CD4-positive, alpha-beta T cell treated with Interleukin-2 at 100 ng/mL for 4 hours (primary cell): ENCODE measurements at places on chromosomes 1 and 21.

GRCh38 chr1:101025657-101026429 lies at the start of gene DPH5:
DPH5 (minus strand) TSS chr1:101025784; CDS start chr1:101025443, 341 bp downstream.
- DNase-seq, result peak; percentile 90

GRCh38 chr1:20887246-20887645 lies 100.1 kb upstream of the HP1BP3 start:
- no peak for DNase-seq

- no peak for DNase-seq
Measured at GRCh38 chr1:221845650-221846371, 103.9 kb upstream of the DUSP10 start.

GRCh38 chr1:225866061-225866837 lies 15.9 kb downstream of the TMEM63A start:
- DNase-seq, result peak; percentile 79

GRCh38 chr1:76868154-76868882 lies 1.0 kb downstream of the ST6GALNAC5 start:
- no peak for DNase-seq

DNA sequence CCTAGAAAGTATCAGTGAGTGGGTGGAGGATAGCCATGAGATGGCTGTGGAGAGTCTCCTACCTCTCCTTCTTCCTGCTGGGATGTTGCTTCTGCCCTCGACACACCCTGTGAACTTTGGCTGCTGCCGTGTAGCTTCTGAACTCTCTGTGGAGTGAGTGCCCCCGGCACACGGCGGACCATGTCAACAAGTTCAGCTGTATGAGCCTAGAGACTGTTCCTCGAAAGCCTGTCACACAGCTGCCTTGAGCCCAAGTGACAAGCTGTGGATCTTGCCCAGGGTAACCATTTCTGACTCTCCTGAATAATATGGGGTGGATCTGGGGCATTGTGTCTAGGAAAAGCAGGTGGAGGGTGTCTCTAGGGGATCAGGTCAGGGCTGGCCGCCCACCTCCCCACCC lies 143.2 kb downstream of the NOS1AP start:
- no peak for DNase-seq

- DNase-seq, result no peak
Measured at GRCh38 chr1:20470194-20470593, 15.8 kb downstream of the CAMK2N1 start.

- no peak for DNase-seq
Measured at GRCh38 chr21:15676935-15677334, 52.8 kb upstream of the USP25 start.

- DNase-seq, result no peak
Measured at GRCh38 chr1:178530037-178530402, 17.1 kb downstream of the TEX35 start.

GRCh38 chr21:25708467-25709065 lies 26.1 kb downstream of the ATP5PF start:
- DNase-seq, result peak; percentile 71

DNA sequence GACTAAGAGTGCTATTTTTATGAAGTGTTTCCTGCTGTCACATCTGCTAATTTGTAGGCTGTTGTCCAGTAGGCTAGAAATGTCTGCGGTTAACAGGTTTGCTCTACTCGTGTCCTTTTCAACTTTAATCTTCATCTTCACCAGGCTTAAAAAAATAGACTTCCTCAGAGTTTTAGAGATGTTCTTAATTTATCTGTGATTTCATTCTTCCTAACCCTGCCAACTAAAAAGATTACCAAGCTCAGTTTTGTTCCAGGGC lies 66.8 kb downstream of the SASS6 start:
- no peak for DNase-seq

GRCh38 chr21:20617130-20617529 lies 381.1 kb upstream of the NCAM2 start:
- no peak for DNase-seq

GRCh38 chr21:39350094-39351005 lies 1.5 kb upstream of the HMGN1 start:
- DNase-seq, result no peak

DNA sequence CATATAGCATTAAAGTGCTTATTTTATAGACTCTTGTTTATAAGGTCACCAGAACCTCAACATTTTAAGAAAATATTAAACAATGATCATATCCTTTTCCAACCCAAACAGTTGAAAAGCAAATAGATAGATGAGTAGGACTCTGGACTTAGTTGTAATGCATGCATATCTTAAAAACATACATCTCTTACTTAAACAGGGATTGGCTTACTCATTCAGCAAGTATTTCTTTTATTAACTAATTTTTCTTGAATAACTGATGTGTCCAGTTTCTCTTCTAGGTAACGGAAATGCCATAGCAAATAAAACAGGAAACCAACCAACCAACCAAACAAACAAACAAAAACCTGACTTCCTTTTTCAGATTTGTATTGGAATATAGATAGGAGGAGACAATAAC lies 70.9 kb upstream of the NBPF4 start:
- no peak for DNase-seq

DNA sequence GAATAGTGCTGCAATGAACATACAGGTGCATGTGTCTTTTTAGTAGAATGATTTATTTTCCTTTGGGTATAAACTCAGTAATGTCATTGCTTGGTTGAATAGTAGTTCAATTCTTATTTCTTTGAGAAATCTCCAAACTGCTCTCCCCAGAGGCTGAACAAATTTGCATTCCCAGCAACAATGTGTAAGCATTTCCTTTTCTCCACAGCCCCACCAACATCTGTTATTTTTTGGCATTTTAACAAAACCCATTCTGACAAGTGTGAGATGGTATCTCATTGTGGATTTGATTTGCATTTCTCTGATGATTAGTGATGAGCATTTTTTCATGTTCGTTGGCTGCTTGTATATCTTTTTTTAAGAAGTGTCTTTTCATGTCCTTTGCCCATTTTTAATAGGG lies 21.9 kb upstream of the EEIG2 start:
- DNase-seq, result no peak

DNA sequence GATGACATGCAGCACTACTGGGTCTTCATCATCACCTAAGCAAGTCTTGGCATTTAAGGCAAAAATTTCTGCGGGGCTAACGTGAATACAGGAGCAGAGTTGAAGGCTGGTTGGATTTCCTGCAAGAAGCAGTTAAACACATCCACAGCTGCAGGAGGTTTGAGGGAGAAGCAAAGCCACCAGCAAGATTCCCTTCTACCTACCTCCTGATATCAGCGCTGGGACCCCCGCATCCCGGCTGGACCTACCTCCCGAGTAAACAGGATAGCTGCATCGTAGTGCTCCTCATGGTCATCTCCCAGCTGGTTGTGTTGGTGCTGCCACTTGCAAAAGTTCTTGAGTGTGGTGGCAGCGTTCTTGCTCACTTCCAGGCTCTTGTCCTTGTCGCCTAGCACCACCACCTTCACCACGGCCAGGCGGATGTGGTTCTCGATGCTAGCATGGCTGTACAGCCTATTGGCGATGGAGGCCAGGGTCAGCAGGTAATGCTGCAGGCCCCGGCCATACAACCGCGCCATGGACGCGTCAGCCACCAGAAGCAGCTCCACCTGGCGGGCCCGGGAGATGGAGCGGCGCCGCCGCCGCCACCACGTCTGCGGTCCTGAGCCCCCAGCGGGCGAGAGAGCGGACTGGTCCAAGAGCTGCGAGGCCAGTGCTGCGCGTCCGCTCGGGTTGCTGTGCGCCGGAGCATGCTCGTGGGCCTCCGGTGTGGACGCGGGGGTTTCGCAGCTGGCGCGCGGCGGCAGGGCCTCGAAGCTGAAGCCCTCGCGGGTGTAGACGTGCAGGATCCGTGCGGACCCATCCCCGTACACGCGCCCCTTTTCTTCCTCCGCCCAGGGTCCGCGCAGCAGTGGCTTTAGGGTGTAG lies 1.6 kb downstream of the ADAMTS5 start:
- no peak for DNase-seq

- no peak for DNase-seq
Measured at GRCh38 chr1:27372808-27373690, 1.6 kb downstream of the FCN3 start.

DNA sequence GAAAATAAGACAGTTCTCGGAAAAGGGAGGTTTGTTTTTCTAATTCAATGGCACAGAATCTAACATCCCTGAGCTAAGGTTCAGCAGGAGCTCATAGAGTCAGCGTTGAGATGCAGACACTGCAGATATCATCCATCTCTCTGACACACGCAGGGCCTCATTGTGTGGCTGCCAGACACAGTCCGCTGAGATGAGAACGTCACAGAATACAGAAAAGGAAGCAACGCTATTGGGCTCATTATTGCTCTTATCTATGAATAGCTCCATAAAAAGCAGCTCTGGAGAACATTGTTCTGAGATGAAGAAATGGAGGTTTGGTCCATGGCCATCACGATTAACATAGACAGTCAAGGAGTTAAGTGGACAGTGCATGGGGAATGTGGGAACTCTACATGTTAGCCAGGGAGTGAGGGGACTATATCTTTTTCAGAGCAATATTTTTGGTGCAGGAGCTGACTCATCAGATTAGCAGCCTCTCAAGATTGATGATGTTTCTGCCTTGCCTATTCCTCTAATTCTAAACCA lies 771.6 kb upstream of the CXADR start:
- DNase-seq, result no peak

GRCh38 chr21:45021428-45022347 lies 52.7 kb upstream of the ADARB1 start:
- DNase-seq, result no peak

DNA sequence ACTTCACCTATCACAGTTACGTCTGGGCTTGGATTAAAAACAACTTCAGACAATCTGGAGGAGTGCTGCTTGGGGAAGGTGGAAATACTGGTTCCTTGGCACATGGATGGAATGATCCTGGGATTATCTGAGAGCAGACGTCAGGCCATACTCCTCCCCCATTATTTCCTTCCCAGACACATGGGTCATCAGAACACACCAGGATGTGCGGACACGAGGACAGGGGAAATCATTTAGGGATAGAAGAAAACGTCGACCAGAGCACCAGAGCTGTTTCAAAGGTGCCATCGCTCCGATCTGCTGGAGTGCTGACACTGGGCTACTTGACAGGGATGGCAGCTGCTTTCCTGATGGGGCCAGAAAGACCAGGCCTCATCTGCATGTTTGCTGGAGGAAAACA lies 31.8 kb upstream of the ANGPTL7 start:
- DNase-seq, result no peak

- DNase-seq, result no peak
Measured at GRCh38 chr1:74053407-74053806, 144.6 kb downstream of the LRRIQ3 start.

- DNase-seq, result no peak
Measured at GRCh38 chr1:177088966-177089365, 75.5 kb downstream of the ASTN1 start.

DNA sequence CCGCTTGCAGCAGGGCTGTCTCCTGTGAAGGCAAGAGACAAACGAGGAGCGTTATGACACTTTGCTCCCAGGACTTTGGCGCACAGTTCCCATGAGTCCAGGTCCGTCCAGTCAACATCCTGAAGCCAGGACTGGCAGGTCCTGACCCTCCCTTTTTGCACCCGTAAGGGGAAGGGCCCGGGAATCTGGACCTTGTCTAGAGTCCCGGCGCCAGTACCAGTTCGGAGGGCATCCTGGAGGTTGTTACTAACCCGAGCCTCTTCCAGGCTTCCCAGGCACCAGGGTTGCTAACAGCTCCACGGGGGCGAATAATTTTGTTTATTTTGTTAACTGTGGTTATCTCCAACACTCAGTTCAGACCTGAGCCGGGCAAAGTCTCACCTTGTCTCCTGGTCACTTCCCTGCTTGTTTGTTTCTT lies 682 bp upstream of the RWDD3 start:
- DNase-seq, result peak; percentile 4

DNA sequence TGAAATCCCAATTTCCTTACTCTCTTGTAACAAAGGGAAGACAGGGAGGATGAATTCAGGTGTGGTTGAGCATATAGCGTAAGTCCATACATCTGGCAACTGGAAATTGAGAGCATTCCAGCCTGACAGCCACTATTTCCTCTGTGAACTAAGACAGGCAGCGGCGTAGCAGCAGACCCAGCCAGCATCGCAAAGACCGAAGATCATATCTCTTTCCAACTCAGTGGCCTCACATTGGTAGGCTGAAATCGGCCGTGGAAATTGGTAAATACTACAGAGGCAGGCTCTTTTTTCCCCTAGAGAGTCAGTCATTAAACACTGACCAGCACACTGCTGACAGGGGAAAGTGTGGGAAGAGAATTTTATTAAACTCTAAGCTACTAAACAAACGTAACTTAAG lies 43.4 kb downstream of the TARBP1 start:
- DNase-seq, result no peak

DNA sequence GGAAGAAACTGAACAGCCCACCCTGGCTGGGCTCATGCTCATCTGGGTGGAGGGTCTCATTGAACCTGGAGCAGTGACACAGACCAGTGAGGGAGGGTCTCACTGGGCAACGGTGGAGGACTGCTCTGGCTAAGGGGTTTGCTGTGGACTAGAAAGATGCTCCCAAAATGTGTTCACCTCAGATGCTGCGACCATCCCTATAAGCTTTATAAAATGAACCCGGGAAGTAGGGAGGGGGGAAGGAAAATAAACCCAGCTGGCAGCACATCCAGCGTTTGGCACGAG lies 34.5 kb upstream of the LBR start:
- no peak for DNase-seq

GRCh38 chr1:184556665-184557064 lies 169.8 kb downstream of the C1orf21 start:
- DNase-seq, result no peak

DNA sequence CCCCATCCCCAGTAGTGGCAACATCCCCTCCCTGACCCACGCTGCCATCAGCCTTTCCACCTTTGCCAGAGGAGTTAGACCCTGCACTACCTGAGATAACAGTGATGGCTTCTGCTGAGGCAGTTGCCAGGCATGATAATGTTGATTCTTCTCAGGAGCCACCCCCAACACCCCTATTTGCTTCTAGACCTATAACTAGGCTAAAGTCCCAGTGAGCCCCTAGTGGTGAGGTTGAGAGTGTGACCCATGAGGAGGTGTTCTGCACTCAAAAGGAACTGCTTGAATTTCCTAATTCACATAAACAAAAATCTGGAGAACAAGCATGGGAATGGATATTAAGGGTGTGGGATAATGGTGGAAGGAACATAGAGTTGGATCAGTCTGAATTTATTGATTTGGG lies 159.6 kb upstream of the COL11A1 start:
- no peak for DNase-seq

GRCh38 chr1:48216941-48217340 lies 5.6 kb upstream of the SLC5A9 start:
- no peak for DNase-seq

GRCh38 chr1:82807563-82807962 lies 1006.8 kb downstream of the ADGRL2 start:
- DNase-seq, result no peak

DNA sequence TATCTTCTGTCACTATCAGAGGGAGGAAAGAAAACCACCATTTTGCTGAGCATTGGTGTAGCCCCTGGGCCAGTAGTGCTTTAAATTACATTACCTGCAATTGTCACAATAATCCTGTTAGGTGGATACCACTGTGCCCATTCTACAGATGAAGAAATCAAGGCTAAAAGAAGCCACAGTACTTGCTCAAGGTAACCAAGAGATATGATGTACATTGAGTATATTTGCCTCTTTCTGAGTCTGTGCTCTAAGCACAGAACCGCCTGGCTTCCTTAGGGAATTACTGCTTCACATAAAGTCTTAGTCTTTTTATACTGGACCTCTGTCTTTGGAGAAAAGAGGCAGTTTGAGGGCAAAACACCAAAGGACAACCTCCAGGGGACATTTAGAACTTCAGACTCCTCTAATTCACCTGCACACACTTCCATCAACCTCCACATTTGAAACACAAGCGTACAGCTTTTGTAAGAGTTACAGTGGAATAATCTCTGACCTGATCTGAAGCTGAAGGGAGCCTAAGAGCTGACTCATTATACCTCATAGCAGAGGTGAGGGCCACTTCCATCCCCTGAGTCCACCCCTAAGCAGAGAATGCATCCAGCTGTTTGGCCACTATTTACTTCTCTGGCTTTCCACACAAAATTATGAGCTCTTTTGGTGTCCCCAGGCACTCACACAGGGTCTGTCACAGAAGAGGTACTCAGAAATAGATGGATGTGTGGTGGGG lies 61.8 kb downstream of the PLPP3 start:
- no peak for DNase-seq
